T-helper 22 cell (primary cell): ENCODE measurements at places on chromosomes 7 and 10.

DNA sequence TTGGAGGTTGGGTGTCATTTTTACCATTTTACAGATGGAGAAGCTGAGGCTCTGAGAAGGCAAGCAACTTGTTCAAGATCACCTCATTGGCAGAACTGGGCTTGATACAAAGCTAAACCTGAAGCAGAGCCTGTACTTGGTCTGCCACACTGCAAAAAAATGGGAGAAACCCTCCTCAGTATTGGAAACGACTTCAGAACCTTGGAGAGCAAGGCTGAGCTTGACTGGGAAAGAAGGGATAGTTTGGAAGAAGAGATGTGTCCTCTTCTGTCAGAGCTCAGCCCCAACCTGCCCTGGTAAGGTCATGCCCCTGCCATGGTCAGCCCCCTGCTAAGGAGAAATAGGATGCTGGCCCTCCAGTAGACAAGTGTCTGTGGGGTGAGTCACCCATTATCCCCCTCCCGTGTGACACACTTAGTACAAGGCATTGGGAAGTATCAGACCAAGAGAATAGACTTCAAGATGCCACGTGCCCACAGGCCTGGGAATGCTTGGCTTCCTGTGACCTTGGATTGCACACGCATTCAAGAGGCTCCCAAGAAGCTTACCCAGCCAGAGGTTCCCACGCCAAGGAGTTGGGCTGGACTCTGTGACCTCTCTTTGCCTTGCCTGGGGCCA lies 56.2 kb upstream of the SMNDC1 start:
- DNase-seq = no peak

GRCh38 chr10:3881622-3882021 lies 96.6 kb upstream of the KLF6 start:
- DNase-seq = no peak

DNA sequence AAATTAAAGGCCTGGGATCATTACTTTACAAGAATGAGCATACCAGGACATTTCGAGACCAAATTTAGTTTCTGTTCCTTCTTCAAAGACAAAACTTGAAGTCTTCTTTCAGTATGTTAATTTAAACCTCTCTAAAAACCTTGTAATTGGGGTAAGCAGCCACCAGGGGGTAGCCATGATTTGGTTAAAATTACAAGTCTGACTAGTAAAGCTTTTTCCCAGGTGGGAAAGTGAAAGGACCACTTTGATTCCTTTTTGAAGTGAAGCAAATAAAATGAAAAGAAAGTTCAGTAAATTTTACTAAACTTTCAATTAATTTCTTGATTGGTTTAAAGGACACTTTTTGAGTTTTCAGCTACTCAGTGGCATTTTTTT lies 294.3 kb downstream of the BBS9 start:
- no peak for DNase-seq

GRCh38 chr10:101217450-101218281 lies 11.6 kb downstream of the LBX1 start:
- no peak for DNase-seq

- no peak for DNase-seq
Observed at GRCh38 chr10:62049624-62050345, 148.3 kb downstream of the ARID5B start.

DNA sequence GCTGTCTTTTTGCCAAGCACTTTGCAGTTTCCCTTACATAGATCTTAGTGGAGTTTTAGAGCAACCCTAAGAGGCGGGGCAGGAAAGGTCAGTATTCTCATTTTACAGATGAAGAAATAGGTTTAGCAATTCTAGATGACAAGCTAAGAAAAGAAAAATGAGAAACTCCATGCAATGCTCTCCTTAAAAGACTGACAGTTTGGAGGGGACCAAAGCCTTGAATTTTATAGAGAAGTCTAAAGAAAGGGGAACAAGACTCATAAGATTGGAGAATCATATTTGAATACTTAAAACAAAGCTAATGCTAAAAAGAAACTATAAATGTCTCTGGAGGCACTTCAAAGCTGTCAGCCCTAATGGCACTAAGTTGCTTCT lies 19.6 kb downstream of the CEP55 start:
- DNase-seq = no peak

- no peak for DNase-seq
Observed at GRCh38 chr7:44955733-44956132, 23.1 kb downstream of the MYO1G start.

- DNase-seq = no peak
Observed at GRCh38 chr10:43371418-43371817, at the start of gene FXYD4. Gene FXYD4 (plus strand): TSS chr10:43371636. CDS start chr10:43373747, 2,111 bp downstream.

DNA sequence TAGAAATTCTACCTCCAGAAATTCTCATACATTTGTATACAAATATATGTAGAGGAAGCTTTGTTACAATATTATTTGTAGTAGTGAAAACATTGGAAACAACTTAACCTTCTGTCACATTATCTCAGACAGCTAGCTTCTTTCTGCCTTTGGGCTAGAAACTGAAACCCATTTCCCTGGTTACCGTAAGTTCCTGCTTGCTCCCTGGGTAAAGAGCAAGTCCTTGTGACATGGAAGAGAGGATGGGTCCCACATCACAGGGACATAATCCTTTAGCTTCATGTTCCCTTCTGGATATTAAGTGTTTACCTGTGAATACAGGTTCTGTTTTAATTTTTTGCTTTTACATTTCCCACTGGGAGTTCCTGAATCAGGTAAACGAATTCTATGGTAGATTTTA lies 41.8 kb downstream of the KLHDC10 start:
- no peak for DNase-seq

DNA sequence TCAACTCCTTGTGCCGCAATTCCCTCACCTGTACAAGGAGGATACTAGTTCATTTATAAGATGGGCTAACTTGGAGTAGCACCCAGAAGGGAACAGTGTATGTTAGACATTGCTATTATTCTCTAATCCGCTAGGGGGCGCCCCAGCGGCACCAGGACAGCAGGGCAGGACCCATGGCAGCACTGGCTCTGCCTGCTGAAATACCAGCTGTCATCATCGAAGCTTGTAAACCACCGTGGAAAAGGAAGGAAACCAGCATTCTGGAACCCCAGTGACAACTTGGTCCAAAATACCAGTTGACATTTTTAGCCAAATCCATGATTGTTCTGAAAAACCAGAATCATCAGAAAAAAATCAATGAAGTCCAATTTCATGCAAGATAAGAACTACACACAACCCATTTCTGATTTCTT lies 134.4 kb downstream of the ITGA8 start:
- no peak for DNase-seq

DNA sequence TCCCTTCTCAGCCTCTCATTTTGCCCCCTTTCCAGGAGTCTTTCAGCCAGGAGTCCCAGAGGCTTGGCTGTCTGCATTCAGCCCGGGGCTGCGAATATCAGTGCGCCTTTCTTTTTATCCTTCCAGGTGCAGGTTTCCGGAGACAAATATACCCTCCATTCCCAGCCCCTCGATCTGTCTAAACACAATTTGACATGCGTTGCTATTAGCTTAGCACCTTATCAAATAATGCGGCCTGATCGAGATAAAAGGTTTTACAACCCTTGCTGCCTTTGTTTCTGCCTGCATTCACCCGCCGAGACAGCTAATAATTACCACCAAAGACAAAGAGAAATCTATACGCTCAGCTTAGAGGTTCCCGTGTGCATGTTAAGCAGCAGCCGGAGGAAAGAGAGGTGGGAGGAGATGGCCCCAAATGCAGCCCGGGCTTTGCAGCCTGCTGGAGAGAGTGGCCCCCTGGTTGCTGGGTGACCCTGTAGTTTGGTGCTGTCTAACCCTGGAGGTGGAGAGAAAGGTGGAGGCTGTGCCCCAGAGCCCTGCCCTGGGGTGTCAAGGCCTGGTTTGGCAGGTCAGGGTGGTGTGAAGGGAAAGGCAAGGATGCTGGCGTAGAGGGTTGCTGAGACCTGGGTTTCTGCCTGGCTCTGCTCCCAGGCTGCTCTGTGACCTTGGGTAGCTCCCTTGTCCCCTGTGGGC lies 185.3 kb downstream of the RPS24 start:
- DNase-seq = no peak

DNA sequence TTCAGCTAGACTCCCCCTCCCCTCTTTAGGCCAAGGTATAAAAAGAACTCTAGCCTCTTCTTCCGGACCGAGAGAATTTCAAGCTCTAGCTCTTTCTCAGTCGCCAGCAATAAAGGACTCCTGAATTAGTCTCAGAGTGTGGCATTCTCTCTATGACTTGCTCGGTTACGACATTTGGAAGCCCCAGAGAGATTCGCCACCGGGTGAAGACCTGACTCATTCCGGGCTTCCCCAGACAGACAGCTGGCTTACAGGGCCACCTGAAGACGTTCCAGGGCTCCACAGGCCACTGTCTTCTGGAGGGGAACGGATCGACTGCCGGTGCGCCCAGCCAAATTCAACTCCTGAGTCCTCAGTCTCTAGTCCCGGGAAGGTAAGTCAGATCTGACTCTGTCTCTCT lies at the start of gene AKR1B15:
AKR1B15 (plus strand) TSS at position 234 of the 400 bp plus-strand sequence. CDS start 15,510 bp downstream, outside the sequence.
- DNase-seq = no peak

GRCh38 chr10:63410633-63411032 lies 55.1 kb downstream of the JMJD1C start:
- DNase-seq = no peak
